ENCODE measurements at places on chromosomes 7 and 10.

DNA sequence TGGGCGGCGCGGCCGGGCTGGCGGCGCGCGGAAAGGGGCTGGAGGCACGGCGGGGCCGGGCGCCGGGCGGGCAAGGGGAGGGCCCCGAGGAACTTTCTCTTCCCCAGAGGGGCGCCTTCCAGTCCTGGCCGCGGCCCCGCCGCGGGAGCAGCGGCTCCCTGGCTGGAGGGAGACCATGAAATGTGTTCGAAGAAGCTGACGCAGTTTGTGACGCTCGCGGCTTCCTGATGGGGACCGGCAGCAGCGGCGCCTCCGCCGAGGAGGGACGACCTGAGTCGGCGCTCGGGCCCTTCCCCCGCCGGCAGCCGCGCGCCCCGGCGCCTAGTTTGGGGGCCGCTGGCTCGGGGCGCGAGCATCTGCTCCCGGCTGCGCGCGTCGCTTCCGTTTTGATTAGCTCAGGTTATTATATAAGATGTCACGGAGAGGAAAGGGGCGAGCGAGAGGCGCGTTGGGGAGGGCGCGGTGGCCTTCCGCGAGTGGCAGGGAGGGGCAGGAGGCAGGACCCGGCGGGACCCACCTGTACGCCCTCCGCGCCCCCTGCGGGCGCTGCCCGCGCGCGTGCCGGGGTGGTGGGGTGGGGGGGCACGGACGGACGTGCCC is 57.1 kb upstream of the PCGF5 start:
- peak; percentile 36 for DNase-seq

DNA sequence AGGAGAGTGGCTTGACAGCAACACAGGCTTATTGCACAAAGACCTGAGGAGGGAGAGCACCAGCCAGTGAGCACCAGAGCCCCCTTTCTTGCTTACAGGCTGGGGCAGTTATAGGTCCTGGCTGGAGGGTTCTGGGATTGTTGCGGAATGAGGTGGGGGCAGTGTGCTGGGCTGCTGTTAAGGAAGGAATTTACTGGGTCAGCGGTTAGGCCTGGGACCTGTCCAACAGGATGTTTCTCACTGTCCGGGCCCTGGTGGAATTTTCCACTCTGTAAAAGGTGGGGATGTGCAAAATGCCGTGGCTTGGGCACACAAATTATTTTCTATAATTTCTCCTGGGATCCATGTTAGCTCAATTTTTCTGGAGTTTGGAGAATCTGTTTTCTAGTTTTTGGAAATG is 757.3 kb downstream of the TYW1 start:
- no peak for DNase-seq

DNA sequence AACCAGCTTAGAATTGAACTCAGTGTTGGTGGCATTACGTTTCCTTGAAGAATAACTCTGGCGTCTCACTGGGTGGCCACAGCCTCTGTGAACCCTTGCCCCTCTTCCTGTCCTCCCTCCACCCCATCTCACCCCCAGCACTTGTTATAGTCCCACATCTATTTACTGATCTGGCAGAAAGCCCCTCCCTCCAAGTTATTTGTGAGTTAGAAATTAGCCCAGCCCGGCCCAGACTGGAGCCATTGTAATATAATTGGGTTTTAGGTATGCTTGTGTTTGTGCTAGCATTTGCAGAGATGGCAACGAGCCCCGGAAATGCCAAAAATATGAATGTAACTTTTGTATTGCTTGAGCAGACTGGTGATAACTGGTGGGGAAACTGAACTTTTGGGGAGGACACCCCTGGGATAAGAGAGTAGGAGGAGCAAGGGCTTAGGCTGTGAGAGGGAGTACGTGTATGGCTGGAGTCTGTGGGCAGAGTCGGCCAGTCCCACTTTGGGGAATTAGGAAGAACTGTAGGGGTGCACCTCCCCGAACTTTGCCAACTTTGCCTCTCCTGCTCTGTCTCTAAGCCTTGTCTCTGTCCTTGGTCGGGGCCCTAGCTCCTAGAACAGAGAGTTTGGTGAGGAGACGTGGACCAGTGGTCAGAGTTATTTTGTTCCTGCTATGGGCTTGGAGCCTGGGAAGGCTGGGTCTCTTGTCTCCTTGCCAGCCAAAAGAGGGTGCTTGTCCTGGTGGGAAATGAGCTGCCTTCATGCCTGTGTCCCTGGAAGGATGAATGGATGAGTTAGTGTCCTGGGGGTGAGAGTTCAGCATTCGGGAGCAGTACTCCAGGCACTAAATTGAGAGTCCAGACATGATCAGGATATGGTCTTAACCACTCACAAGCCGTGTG is 19.3 kb upstream of the TRIM8 start:
- DNase-seq: no peak

GRCh38 chr7:21850531-21851285 is 95.0 kb downstream of the CDCA7L start:
- DNase-seq: no peak

GRCh38 chr7:14368285-14368684 is 378.8 kb upstream of the ETV1 start:
- no peak for DNase-seq

GRCh38 chr7:19984231-19984632 is 210.8 kb upstream of the TMEM196 start:
- DNase-seq: no peak

GRCh38 chr7:90594751-90595317 is 1.3 kb upstream of the CDK14 start:
- DNase-seq: no peak

GRCh38 chr10:112883360-112884178 is 66.5 kb upstream of the TCF7L2 start:
- DNase-seq: no peak

DNA sequence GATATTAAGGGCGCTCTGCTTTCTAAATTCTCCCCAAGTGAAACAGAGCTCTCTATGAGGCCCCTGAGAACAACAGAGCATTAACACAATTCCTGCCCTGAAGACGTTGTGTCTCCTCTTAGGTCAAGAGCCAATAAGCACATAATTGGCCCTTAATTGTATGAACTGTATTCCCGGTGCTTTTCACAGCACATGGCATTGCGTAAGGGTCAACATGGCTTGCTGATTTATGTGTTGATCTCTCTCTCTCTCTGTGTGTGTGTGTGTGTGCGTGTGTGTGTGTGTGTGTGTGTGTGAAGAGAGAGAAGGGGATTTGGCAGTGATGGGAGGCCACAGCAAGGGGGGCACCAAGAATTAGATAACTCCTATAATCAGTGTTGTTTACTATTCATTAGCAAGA is 40.5 kb downstream of the LYZL1 start:
- no peak for DNase-seq

All from NCI-H1694 (cell line).